Spinal cord (tissue), 10 donors: ENCODE measurements at places on chromosomes 4 and X. TPM values are rescaled to one million over a fixed set of nuclear protein-coding genes. Genes with fewer than 3 reads are reported as not detected.

DNA sequence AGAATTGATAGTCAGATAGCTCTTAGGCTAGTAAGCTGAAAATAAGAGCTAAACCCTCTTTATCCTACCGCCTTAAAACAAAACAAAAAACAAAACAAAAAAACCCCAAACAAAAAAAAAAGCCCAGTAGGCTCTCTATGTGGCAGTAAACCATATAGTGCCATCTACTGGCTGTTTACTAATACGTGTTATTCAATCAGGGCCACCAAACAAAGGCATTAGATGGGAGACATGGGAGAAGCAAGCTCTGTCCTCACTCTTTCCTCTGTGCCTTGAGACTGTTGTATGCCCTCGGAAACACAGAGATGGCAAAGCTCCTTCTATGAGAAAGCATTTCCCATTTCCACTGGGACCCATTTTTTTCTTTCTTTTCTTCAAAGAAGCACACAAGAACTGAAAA is 148.8 kb upstream of the MID1 start:
- no peak for DNase-seq

DNA sequence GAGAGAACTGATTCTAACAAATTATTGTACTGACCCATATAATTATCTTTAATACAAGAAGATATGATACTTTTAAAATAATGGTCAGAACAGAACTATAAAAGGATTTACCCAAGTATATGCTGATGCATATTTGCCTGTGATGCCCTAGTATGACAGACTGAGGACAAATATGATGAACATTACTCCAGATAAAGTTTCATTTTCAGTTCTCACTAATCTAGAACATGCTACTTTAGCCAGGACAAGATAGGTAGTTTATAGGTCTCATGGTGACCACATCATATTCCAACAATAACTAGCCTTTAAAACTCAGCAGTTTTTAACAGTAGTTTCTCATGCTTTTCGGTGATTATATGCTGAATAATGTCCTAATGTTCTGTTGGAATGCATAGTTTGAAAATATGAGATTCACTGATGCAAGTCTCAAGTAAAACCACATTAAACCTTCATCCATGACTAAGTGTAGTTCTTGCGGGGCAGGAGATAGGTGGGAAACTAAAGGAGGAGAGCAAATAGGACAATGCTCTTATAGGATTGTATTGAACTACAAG is 295.2 kb upstream of the AGA start:
- DNase-seq, result no peak

DNA sequence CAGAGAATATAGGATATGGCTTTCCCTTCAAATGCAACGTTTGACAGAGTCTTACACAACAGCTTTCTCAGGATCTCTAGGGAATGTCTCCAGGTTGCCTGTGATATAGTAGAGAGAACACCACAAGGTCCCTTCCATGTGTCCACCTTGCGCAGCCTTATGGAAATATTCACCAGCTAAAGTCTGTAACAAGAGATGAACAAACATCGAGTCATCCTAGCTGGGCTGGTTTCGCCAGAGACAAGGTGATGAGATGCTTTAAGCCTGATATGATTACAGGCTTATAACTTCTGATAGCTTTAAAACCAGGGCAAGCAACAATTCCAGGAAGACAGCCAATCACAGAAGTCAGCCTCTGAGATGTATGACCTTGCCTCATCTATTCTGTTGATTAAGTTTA is 83.8 kb downstream of the SEL1L3 start:
- DNase-seq, result no peak

DNA sequence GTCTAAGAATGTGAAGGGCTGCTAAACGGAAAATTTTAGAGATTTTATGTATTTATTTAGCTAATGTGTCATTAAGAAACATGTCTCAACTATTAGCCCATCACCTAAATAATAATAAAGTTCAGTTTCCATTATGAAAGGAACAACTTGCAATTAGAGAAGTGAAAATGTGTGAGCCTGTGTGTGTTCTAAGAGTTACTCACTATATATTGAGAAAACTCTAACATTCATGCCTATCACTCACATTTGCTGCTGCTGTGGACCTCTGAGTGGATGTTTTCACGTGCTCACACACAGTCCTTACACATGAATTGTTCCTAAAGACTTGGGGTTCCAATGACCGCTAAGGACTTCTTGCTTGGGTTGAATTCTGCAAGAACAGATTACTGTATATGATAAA is 364.0 kb downstream of the TMA16 start:
- DNase-seq, result no peak

ERCC6L gene
- total RNA-seq, result 1.7 TPM

DNA sequence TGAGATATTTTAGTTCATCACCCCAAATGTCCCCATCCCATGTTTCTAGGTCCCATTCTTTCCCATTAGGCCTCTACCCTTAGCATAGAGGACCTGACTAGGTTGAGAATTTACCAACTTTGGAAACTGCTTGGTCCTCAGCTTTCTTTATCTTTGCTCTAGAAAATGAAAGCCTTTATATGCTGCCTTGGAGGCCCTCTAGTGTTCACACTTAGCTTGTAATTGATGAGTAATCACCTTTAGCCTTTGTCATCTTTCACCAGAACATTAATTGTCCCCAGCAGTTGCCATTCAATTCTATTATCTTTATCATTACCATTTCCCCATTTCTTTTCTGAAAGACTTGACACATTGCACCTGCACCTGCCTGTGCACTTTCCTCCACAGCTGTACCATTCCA is 589.2 kb upstream of the NR3C2 start:
- peak; percentile 14 for DNase-seq

- no peak for DNase-seq
Observed at GRCh38 chrX:154549766-154550165, 2.3 kb downstream of the IKBKG start.

TENM3 gene
- total RNA-seq, result 36.2 TPM

HTR2C gene
- total RNA-seq, result 34.9 TPM

DNA sequence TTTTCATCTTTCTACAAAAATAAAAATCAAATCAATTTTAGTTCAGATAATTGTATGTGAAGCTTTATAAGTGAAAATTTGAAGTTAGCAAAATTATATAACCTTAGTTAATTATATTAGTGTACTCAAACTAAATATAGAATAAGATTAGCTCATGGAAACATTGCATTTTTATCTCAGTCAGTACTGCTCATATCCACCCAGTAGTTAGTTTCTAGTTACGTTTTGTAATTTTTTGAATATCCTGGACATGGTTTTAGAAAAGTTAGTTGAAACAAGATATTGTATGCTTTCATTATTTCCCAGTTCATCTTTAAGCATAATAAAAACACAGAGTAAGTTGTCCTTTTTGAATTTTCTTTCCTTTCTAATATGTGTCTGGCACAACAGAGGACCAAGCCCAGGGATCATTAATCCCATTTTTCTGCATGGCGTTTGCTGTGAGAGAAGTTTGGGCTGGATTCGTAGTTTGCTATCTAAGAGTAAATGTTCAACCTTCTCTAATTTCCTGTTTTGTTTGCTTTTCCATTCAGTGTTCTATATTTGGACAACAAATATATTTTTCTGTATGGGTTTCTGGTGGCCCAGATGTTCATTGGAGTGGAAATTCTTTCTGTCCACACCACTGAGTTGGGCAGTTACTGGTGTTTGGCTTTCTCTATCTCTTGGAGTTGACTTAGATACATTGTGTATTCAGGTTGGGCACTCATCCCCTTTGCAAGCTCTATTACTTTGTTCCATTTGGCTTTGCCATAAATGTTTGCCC is 12.1 kb downstream of the TBL1X start:
- DNase-seq, result no peak

PHEX gene
- 0.55 TPM for total RNA-seq

DNA sequence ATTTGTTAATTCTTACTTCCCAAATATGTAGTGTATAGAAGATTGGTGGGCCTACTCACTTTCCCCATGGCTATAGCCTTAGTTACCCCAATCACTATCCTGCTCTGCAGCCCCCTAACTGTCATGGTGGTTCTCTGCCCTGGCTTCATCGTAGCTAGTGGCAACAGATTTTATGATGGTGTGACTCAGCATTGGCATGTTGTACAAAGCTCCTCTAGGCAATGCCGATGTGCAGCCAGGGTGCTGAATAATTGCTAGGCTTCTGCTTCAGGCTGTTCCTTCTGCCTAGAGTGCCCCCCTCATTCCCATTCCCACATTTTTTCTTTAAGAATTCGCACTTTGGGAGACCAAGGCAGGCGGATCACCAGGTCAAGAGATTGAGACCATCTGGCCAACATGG is 35.2 kb downstream of the AFF2 start:
- no peak for DNase-seq

DNA sequence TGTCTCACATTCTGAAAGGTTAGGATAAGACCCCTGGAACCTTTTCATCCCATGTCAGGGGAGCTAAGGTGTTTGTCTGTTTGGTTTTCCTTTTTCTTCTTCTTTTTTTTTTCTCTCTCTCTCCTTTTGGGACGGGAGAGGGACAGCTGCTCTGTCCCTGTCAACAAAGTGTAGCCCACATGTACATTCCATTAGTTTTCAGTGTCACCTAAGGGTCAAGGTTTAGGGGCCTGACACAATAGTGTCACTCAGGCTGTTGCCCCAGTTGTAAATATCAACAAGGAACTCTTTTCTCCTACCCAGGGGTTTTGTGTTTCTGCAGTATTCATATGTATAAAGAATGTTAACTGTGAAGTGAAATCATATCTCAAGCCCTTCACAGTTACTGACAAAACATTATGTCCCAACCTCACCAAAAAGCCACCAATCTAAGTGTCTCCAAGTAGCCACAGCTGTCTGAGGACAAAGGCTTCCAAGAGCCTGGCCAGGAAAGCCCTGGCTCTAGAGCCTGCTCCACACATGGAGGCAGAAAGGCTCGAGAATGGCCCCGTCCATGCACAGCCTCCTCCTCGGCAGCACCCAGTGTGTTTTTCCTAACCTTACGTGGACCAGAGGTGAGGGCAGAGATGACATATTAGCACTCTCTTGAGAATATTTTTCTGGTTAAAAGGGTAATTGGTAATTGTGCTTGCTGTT is 9.4 kb downstream of the IRF2 start:
- DNase-seq, result no peak
